H1 (cell line): ENCODE measurements at places on chromosomes 6 and 20. TPM values are rescaled to one million over a fixed set of nuclear protein-coding genes. Genes with fewer than 3 reads are reported as not detected.

The SCRT2 gene
- 0.12 and 0.14 TPM in 2 replicates for polyA plus RNA-seq

The VSX1 gene
- polyA plus RNA-seq, result 0.05 and 0.14 TPM in 2 replicates

The PNPLA1 gene
- not detected in 2 replicates for polyA plus RNA-seq

The SMIM29 gene
- polyA plus RNA-seq, result 22.4 and 34.7 TPM in 2 replicates

The ZBTB24 gene
- polyA plus RNA-seq, result 5.9 and 7.5 TPM in 2 replicates

The NRSN1 gene
- polyA plus RNA-seq, result 0.03 and 0.15 TPM in 2 replicates

The THBD gene
- polyA plus RNA-seq, result 0.21 and 0.46 TPM in 2 replicates

The NFKBIE gene
- 19.2 and 22.9 TPM in 2 replicates for polyA plus RNA-seq

The PAK1IP1 gene
- 13.2 and 19.7 TPM in 2 replicates for polyA plus RNA-seq

The FAM50B gene
- 3.2 and 3.6 TPM in 2 replicates for polyA plus RNA-seq

The PLCB4 gene
- 2.6 and 3.2 TPM in 2 replicates for polyA plus RNA-seq

The TEAD3 gene
- polyA plus RNA-seq, result 20.1 and 31.0 TPM in 2 replicates

The ZSCAN12 gene
- polyA plus RNA-seq, result 2.0 and 2.2 TPM in 2 replicates

The LRRC73 gene
- 0.24 and 0.25 TPM in 2 replicates for polyA plus RNA-seq
